ENCODE measurements at places on chromosomes 1 and 21.

DNA sequence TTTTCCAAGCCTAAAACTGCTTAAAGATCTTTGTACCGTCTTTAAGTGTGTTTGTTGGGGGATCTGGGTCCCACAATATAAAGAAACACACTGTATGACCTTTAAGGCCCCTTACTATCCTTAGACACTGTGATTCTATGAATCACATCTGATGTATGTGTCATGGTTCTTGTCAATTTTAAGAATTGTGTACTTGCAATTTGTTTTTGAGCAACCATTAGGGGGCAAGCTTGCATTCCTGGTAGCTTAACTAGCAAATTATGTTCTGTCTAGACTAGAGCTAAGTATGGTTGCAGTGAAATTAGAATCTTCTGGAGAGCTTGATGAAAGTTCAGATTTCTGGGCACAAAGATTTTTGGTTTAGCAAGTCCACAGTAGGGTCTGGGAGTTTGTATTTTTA, 219.5 kb downstream of the TPR start:
- DNase-seq = no peak
- H3K27ac ChIP-seq = no peak overlapping the region
- H3K4me1 ChIP-seq = no peaks in the 10 kb centered on the region
- H3K27me3 ChIP-seq = peaks cover 3% of the 10 kb centered on the region

DNA sequence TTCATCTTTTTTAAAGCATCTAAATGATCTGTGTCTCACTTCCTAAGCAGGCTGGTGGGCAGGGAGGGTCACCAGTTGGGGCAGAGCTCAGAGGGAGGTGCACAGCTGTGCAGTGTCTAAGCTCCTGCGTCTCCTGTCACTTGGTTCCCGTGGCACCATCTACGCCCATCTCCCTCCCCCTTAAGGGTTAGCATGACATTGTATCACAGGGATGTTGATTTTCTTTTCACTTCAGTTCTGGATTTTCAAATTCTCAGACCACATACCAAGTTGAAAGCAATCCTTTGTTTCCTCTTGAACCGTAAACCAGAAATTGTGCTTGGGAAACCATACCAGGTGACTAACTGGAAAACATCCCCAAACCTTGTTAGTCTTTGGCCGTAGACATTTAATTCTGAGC, 187.0 kb downstream of the KIF26B start:
- no peaks in the 10 kb centered on the region for H3K27me3 ChIP-seq
- no peak overlapping the region for H3K4me3 ChIP-seq
- H3K36me3 ChIP-seq = no peaks in the 10 kb centered on the region
- DNase-seq = no peak

- H3K27ac ChIP-seq = no peak overlapping the region
- H3K27me3 ChIP-seq = peaks cover 8% of the 10 kb centered on the region
- peaks cover 24% of the 10 kb centered on the region for H3K36me3 ChIP-seq
- H3K4me3 ChIP-seq = peak overlapping the region; percentile 7
- H3K4me1 ChIP-seq = peaks cover 39% of the 10 kb centered on the region
Observed at GRCh38 chr1:192580351-192580962, 4.9 kb downstream of the RGS1 start.

DNA sequence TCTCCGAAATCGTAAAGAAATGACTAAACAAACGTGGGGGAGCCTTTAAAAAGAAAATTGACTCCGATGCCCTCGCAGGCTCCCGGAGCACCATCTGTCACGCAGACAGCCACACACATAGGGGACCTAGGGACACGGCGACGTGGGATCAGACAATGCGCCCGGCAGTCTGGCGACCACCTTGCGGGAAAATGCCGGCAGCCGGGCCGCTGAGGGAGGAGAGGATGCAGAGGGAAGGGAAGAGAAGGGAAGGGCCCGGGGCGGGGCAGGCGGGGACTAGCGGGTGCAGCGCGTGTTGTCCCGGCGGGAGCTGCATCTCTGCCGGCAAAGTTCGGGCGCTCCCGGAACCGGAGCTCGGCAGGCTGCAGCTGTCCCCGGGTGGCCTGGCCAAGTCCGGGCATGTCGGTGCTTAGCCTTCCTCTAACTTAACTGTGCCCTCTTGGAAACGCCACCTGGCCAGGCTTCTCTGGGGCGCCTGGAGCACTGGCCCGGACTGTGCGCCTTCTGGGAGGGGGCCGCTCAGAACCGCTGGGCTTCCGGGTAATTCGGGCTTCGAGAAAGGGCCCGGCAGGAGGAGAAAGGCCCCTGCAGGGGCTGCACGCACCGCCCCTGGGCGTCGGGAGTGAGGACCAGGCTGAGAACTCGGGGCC, 1.8 kb downstream of the NHLH2 start:
- peaks cover 6% of the 10 kb centered on the region for H3K4me1 ChIP-seq
- H3K4me3 ChIP-seq = peak overlapping the region; percentile 57
- H3K36me3 ChIP-seq = no peaks in the 10 kb centered on the region
- H3K27me3 ChIP-seq = peaks cover 68% of the 10 kb centered on the region

GRCh38 chr1:182087304-182087703, 25.8 kb upstream of the ZNF648 start:
- peak; percentile 35 for DNase-seq
- H3K27ac ChIP-seq = peak overlapping the region; percentile 12
- H3K36me3 ChIP-seq = no peaks in the 10 kb centered on the region
- peaks cover 44% of the 10 kb centered on the region for H3K4me1 ChIP-seq
- peaks cover 3% of the 10 kb centered on the region for H3K27me3 ChIP-seq
- no peak overlapping the region for H3K4me3 ChIP-seq

DNA sequence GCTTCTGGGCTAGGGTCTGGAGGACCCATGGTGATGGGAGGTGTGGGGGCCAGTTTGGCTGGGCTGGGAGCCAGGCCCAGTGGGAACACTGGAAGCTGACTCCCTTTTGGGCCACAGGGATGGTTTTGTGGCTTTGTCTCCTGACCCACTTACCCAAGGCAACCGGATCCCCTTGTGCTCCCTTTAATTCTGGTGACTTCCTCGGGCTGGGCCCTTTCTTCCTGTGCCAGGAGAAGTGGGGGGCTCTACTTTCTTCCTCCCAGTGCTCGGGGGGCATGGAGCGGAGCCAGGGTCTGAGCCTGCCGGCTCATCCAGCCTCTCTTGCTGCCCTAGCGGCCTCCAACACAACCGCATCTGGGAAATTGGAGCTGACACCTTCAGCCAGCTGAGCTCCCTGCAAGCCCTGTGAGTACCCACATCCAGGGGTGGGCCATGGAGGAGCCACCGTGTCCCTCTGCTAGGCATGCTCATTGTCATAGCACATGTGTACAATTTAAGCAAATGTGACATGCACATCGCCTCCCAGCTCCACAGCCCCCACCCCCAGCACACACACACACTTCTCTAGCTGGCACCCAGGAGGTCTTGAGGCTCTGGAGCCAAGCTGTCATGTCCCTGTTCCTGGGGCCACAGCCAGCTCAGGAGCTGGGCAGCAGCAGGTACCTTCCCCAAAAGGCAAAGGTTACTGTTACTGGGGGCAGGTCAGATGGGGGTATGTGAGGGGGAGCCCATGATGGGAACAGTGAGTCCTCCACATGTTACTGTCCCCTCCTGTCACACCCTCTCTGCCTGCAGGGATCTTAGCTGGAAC, 35.0 kb downstream of the UBE2T start:
- no peak for DNase-seq
- no peak overlapping the region for H3K27ac ChIP-seq
- H3K4me3 ChIP-seq = no peak overlapping the region
- peaks cover 4% of the 10 kb centered on the region for H3K27me3 ChIP-seq
- no peaks in the 10 kb centered on the region for H3K36me3 ChIP-seq

DNA sequence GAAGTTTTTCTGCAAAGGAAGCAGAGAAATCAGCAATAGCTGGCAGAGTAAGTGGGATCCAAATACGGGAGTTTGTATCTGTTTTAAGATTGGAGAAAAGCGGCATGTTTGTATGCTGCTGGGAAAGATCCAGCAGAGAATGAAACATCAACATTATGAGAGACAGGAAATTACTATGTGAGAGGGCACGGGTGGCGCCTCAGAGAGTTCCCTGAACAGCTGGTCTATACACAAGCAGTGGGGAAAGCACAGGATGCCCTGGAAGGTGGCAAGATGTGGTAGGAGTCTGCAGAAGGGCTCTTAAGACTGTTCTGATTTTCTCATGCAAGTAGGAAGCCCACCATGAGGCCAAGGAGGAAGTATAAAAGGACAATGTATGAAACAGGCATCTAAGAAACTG, 130.4 kb downstream of the RERE start:
- no peaks in the 10 kb centered on the region for H3K27me3 ChIP-seq
- H3K4me3 ChIP-seq = no peak overlapping the region
- DNase-seq = no peak

GRCh38 chr1:28058168-28058567, 30.2 kb downstream of the EYA3 start:
- no peak overlapping the region for H3K4me3 ChIP-seq
- H3K36me3 ChIP-seq = peaks cover 26% of the 10 kb centered on the region
- peaks cover 37% of the 10 kb centered on the region for H3K4me1 ChIP-seq
- no peaks in the 10 kb centered on the region for H3K27me3 ChIP-seq

GRCh38 chr1:1344655-1345361, 4.4 kb downstream of the DVL1 start:
- H3K4me3 ChIP-seq = no peak overlapping the region
- H3K36me3 ChIP-seq = peaks cover 14% of the 10 kb centered on the region
- H3K27me3 ChIP-seq = no peaks in the 10 kb centered on the region
- peaks cover 5% of the 10 kb centered on the region for H3K4me1 ChIP-seq
- H3K27ac ChIP-seq = no peak overlapping the region

GRCh38 chr1:99869304-99869703, 19.1 kb downstream of the AGL start:
- no peak overlapping the region for H3K27ac ChIP-seq
- H3K4me3 ChIP-seq = no peak overlapping the region
- no peak for DNase-seq
- no peaks in the 10 kb centered on the region for H3K27me3 ChIP-seq
- H3K4me1 ChIP-seq = no peaks in the 10 kb centered on the region

DNA sequence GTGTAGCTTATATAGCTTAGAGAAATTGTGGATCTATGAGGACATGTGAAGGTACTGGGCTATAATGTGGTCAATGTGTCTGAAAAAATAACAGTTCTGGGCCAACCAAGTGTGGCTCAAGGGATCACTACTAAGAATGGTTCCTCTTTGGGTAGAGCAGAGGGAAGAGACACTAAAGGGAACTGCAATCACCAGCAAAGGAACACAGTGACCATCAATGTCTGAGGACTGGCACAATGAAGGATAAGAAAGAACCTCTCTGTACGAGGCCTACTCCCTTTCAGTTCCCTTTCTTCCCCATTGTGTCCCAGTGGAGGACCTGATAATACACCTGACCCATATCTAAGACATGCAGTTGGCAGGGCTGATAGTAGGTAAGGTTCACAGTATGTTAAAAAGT, 89.9 kb upstream of the JAK1 start:
- H3K4me3 ChIP-seq = no peak overlapping the region
- H3K27ac ChIP-seq = no peak overlapping the region
- H3K27me3 ChIP-seq = no peaks in the 10 kb centered on the region
- H3K36me3 ChIP-seq = peaks cover 23% of the 10 kb centered on the region
- peaks cover 3% of the 10 kb centered on the region for H3K4me1 ChIP-seq

DNA sequence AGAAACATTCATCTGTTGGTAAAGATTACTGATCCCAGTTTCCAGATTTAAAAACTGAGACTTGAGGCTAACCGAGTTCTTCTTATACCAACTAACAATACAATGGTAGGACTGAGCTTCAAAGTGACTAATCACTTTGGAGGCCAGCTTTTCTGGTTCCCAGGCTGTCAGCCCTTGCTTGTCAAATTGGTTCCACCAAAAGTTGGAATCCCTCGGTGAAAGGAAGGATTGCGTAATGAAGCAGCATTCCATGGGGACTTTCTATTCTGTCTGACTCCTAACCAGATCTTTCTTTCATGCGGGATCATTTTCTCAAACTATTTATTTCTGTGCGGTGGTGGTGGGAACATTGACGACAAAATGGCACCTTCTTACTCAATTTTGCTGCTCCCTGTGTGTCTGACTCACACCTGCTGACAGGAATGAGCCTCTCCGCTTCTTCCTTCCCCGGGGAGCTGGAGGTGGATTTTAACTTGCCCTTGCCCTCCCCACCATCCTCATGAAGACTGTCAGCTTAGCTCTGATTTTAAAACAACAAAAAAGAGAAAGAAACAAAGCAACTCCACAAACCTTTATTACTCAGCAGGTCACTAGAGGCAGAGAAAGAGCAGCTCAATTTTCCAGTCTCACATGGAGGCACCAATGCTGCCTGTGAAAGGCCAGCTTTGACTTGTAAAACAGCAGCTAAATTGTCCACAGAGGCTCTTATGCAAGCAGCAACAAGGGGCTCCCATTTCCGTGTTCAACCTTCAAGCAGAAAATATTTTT, 32.9 kb upstream of the RASAL2 start:
- no peak overlapping the region for H3K27ac ChIP-seq
- no peak for DNase-seq
- no peaks in the 10 kb centered on the region for H3K36me3 ChIP-seq
- H3K4me1 ChIP-seq = no peaks in the 10 kb centered on the region
- H3K4me3 ChIP-seq = no peak overlapping the region

- H3K27me3 ChIP-seq = no peaks in the 10 kb centered on the region
- H3K4me3 ChIP-seq = no peak overlapping the region
- H3K4me1 ChIP-seq = peaks cover 39% of the 10 kb centered on the region
Observed at GRCh38 chr1:209657140-209657879, 5.1 kb upstream of the LAMB3 start.

DNA sequence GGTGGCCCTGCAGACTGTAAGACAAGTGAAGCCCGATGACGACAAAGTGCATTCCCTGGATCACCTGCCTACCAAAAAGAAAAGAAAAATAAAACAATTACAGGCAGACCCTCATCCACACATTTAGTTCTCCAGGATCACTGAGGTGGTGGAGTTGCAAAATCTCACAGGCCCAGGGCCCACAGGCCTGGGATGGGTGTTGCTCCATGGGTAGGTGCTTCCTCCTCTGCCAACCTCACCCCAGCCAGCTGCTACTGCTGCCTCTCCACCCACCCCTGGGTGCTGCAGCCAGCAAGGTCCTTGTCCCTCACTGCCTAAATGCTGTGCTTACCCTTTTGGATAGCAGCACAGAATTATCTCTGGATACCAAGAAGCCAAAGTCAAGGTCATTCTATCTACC, 146.4 kb upstream of the GALNT2 start:
- H3K36me3 ChIP-seq = no peaks in the 10 kb centered on the region
- H3K4me1 ChIP-seq = no peaks in the 10 kb centered on the region
- H3K4me3 ChIP-seq = no peak overlapping the region

GRCh38 chr1:196732526-196732925, 42.1 kb upstream of the CFHR3 start:
- no peak for DNase-seq
- no peak overlapping the region for H3K4me3 ChIP-seq
- H3K4me1 ChIP-seq = no peaks in the 10 kb centered on the region
- H3K36me3 ChIP-seq = no peaks in the 10 kb centered on the region

- no peak overlapping the region for H3K4me3 ChIP-seq
- H3K4me1 ChIP-seq = no peaks in the 10 kb centered on the region
- H3K27me3 ChIP-seq = no peaks in the 10 kb centered on the region
- DNase-seq = no peak
- H3K36me3 ChIP-seq = no peaks in the 10 kb centered on the region
Observed at GRCh38 chr1:201593200-201593921, 54.4 kb downstream of the NAV1 start.
